Gastroesophageal sphincter (tissue), 4 donors: ENCODE measurements at places on chromosomes 16 and 17.

DNA sequence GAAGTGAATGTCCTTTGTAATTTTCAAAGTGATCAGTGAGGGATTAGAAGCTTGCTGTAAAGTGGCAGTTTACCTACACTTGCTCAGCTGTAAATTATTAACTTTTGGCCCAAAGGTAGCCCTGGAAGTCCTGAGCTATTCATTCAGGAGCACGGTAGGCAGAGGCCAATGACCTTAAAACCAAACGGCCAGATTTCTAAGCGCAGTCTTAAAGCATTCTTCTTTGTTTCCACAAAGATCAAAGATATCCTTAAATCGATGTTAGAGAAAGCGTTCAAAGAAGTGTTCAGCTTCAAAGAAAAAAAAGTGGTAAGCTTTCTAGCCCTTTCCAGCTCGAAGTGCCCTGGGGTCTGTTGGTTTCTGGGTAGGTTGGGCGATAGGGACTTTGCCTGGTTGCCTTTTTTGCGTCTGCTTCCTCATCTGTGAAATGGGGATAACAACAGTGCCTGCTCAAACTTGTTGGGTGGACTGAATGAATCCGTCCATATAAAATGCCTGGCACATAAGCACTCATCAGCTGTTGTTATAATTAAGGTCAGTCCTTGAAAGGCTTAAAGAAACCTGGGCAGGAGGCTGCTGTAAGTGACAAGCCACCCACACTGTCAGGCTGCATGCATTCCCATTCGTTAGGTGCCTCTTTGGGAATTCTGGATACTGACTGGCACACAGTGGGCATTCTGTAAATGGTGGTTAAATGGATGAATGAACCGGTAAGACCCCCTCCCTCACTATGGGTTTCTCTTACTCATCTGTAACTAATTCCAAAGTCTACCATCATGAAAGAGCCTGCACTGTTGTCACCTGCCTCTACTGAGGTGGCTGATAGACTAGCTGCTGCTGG lies 113.2 kb downstream of the PRKCA start:
- ATAC-seq, result no peak

DNA sequence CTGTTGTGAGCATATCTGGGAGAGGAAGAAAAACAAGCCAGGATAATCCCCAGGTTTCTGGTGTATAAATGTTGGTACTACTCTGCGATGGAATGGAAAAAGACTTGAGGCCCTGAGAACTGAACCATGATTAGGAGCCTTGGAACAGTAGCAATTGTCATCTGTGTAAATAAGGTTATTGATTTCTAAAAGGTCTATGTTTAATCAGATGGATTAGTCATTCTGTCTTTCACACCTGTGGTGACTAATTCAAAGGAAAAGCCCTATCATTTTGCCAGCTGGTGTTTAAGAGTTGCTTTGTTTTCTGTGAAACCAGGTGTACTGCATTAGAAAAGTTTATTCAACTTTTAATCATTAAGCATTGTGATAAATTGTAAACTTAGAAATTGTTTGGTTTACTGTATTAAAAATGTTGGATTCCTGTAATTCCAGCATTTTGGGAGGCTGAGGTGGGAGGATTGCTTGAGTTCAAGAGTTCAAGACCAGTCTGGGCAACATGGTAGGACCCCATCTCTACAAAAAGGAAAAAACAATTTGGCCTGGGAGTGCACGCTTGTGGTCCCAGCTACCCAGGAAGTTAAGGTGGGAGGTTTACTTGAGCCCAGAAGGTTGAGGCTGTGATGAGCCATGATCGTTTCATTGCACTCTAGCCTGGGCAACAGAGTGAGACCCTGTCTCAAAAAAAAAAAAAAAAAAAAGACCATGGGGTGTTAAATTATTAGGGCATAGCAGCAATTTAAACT lies 29.0 kb upstream of the KPNB1 start:
- ATAC-seq, result no peak

- no peak for ATAC-seq
Observed at GRCh38 chr17:2736956-2737355, 12.5 kb downstream of the CCDC92B start.

DNA sequence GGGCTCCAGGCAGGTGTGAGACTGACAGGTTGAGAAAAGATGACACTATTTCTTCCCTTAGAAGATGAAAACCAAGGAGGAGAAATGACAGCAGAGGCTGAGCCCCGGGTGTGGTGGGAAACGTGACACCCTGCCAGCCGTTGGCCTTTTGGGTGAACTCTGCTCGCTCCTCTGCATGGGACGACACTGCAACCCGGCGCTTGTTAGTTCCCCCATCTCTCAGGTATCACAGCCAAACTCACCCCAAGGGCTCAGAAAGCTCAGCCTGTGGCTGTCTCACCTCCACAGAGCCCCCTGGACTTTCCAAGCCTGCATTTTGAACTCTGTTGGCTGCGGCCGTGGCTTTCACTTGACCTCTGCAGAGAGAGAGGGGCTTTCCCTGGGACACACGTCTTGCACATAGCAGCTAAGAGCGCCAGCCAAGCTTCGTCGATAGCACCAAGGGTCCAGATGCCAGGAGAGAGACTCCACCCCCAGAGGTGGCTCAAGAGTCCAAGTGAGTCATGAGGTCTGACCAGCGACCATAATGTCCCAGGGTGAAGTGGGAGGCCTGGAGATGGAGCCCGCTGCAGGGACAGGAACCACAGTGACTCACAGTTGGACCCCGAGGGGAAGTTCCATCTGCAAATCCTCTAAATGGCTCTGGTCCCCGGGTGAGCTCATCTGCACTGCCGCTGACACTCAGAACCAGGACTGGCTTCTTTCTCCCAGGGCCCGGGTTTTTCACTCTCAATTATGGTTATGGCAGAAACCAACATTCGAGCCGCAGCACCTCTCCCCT lies 301.9 kb downstream of the SOX9 start:
- peak; percentile 41 for ATAC-seq

DNA sequence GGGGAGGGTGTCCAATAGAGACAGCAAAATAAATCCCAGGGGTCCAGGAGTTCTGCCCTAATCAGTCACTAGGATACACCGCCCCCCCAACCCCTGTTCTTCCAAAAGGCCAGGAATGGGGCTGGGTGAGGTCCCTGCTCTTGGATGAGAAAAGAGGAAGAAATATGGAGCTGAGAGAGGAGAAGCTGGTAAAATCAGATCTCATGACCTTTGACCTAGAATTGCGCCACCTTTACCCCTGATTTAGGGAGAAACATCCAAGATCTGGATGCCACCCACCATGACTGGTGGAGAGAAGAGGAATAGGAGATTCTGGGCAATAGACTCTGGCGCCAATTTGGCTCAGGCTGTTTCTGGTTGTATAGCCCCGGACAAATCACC lies 707 bp upstream of the CACNB1 start:
- ATAC-seq, result no peak
